ENCODE measurements at places on chromosomes 12 and 14.

DNA sequence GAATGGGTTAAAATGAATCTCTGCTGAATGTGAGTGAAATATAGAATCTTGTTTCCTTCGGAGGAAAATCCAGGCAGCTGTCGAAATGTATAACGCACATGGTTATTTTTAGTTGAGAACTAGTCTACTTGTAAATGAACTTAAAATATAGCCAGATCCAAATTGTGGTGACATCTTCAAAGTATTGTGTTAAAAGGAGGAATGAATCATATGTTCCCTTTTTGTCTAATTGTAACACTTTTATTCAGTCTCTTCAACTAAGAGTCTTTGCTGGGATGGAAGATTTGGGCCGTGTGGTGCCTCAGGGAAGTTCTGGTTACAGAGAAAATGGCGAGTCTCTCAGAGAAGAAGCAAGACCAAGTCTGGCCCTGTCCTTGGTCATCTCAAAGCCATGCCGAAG lies 82.5 kb downstream of the SLC4A8 start:
- no peak for DNase-seq

GRCh38 chr12:6548556-6548955 lies 7.3 kb downstream of the IFFO1 start:
- DNase-seq = no peak

DNA sequence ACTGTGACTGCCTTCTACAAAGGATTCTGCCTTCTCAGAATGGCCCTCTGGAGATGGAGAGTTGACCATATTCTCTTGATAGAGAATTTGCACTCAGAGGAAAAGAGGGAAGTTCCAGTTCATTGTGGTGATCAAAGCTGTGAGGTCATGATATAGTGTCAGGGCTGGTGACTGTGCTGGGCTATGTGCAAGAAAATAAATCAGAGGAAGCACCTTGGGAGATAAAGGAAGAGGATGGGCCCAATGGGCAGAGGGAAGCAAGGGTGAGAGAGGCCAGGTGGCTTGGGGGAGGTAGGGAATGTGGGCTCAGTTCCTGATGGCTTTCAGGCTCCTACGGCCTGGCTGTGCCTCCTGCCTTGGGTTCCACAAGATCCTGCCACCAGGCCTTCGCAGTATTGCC lies 145.8 kb downstream of the SLC8A3 start:
- DNase-seq = no peak

DNA sequence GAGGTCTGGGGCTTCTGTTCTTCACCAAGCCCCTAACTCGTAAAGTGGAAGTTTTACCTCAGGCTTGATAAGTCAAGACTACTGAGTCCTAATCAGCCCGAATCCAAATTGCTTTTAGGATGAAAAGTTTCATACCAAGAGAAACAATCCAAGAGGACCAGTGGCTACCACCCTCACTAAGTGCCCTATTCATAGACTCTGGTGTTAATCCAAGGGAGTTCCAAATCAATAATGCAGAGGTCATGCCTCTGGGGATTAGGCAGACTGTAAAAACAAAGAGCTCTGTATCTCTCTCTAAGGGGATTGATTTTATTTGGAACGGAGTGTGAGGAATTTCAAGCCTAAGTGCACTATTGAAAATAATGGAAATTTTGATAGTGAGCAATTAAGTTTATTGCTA lies 76.3 kb upstream of the LMNTD1 start:
- DNase-seq = no peak

GRCh38 chr14:67666750-67667449 lies 7.5 kb downstream of the VTI1B start:
- no peak for DNase-seq

- no peak for DNase-seq
Measured at GRCh38 chr12:132638541-132639408, 20.2 kb downstream of the P2RX2 start.

DNA sequence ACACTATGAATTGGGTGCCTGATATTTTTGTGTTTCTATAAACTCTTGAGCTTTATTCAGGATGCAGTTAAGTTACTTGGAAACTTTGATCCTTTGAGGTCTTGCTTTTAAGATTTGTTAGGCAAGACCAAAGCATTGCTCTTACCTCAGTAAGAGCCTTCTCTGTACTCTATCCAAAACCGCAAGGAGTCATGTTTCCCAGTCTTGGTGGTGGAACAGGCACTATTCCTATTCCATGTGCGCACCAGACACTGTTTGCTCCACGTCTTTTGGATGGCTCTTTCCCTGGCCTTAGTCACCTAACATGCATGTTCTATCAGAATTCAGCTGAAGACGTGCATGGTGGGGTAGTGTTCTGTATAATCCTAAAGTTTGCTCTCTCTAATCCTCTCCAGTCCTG lies 23.5 kb downstream of the CSRP2 start:
- DNase-seq = no peak

DNA sequence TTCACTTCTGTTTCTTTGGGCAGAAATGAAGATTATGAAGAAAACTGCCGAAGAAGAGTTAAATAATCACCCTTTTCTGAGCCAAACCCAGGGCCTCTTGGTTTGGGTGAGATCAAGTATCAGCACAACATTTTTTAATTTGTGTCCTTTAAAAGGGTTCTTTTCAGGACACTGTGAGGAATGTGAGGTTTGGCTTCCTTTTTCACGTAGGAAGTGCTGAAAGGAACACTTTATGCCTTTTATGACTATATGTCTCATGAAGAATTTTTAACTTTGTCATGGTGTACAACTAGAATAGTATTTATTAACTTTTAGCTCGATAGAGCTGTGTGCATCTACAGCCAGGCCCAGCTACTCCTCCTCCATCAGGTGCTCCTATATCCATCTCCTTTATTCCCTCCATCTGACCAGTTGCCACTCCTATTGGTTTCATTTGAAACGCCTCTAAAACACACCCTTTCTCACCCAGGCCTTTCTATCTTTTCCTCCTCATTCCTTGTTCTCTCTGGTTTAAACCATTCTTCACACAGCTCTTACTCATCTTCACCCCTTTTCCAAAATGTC lies 103.6 kb upstream of the LRIG3 start:
- DNase-seq = no peak

DNA sequence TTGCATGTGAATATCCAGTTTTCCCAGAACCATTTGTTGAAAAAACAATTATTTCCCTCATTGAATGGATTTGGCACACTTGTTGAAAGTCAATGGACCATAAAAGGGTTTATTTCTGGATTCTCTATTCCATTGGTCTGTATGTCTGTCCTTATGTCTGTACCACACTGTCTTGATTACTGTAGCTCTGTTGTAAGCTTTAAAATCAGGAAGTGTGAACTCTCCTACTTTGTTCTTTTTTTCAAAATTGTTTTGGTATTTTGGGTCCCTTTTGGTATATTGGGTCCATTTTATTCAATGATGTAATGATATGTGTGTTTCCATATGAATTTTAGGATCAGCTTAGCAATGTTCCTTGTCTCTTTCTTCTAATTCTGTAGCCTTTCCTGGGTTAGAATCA lies 64.8 kb downstream of the PPP2R5C start:
- DNase-seq = no peak

- DNase-seq = no peak
Measured at GRCh38 chr12:49565406-49566265, 2.3 kb downstream of the MCRS1 start.

DNA sequence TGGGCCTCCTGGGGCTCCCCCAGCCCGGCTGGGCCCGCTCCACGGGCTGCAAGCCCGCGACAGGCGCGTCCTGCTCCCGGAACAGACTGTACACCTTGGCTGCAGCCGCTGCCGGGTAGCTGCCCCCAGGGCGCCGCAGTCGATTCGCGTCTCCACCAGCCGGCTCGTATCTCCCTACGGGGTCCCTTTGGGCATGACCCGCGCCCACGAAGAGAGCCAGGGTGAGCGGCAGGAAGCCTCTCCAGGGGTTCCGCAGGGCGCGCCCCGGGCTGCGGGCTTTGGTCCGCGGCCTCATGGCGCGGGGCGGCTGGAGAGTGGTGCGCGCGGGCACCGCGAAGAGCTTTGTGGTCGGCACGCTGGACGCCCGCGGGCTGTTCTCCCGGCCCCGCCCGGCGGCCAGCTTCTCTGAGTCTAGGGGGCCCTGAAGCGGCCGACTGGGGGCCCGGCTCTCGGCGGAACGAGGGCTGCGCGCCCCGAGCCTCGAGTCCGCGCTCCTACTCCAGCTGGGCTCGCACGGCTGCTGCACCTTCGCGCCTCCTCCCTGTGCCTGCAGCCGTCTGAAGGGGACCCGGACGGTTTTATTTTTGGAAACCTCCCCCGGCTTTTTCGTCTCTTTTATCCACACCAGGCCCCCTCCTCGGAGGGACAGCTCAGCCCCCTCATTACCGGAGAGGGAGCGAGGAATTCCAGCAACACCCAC lies at the start of gene LTBP2:
LTBP2 (minus strand) TSS at position 588 of the 700 bp plus-strand sequence; CDS start at position 295, 293 bp downstream.
- DNase-seq = no peak

GRCh38 chr12:102172436-102172835 lies 25.2 kb downstream of the PMCH start:
- no peak for DNase-seq

GRCh38 chr12:104485651-104486362 lies 29.1 kb downstream of the CHST11 start:
- DNase-seq = peak; percentile 24

DNA sequence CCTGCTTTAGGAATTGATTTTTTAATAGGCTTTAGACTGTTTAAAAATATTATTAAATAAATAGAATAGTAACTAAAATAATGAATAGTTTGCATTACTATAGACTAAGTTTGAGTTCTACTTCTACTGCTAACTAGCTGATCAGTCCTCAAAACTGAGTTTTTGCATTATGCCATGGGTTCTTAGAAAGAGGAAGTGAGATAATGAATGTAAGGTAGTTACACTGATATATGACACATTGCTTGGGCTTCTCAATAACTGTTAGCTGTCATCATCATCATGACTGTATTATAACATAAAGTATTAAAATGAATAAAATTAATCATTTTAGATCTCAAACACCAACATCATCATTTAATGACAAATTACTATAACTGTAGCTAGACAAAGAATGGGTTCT lies 949.7 kb downstream of the TRHDE start:
- DNase-seq = no peak

GRCh38 chr14:64178814-64179213 lies 115.4 kb downstream of the ESR2 start:
- no peak for DNase-seq

DNA sequence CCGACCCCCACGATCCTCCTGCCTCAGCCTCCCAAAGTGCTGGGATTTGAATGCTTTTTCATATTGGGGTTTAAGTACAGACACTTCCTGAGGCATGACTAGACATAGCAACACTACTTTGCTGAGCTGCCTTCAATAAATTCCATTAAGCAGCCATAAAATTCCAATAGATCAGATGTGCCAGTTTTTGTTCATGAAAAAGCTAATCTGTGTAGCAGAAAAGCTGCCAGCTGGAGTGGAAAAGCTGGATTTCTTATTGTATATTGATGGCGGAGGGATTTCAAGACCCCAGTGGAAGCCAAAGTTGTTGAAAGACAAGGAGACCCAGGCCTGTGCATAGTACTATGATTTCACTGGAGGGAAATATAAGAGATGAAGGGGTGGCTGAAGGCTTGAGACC lies 209.0 kb upstream of the NUDT4 start:
- no peak for DNase-seq

GRCh38 chr14:66293533-66294105 lies 192.6 kb upstream of the CCDC196 start:
- no peak for DNase-seq

GRCh38 chr12:115774148-115774895 lies 503.2 kb downstream of the MED13L start:
- DNase-seq = no peak

GRCh38 chr12:116980083-116980482 lies 69.3 kb downstream of the FBXW8 start:
- DNase-seq = no peak

- no peak for DNase-seq
Measured at GRCh38 chr14:102418169-102418852, 55.6 kb downstream of the TECPR2 start.

GRCh38 chr12:87676731-87677130 lies 352.5 kb downstream of the C12orf50 start:
- no peak for DNase-seq

GRCh38 chr14:96237641-96238040 lies 18.4 kb upstream of the BDKRB1 start:
- no peak for DNase-seq

DNA sequence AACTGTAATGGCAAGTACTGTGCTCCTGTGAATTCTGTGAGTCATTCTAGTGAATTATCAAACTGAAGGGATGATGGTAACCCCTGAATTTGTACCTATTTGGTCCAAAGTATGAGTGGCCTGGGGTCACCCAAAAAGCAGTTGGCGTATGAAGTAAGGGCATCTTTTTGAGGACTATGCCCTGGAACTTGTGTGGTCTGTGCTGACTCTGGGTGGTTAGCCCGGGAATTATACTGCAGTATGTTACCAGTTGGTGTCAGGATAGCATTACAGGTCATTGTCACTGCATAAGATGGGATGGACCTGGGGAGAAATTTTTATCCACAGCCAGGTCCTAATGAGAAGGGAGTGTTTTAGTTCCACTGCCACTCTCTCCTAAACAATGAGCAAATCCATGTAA lies 174.7 kb downstream of the SSPN start:
- no peak for DNase-seq

DNA sequence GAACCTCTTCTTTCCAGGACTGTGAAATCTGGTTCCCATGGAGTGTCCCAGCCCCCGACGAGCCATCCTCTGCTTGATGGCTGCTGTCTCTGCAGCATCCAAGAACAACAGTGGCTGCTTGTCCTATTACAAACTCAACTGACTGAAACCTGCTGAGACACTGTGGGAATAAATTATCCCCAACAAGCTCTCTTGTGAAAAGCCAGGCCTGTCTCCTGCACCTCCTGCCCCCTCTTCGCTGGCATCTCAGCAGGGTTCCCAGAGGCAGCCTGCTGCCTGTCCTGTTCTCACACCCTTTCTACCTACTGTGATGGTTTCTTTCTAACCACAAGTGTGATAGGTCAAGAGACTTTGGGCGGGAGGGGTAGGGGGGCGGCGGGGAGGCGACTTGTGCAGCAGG lies 180.2 kb downstream of the TSPAN9 start:
- DNase-seq = no peak

DNA sequence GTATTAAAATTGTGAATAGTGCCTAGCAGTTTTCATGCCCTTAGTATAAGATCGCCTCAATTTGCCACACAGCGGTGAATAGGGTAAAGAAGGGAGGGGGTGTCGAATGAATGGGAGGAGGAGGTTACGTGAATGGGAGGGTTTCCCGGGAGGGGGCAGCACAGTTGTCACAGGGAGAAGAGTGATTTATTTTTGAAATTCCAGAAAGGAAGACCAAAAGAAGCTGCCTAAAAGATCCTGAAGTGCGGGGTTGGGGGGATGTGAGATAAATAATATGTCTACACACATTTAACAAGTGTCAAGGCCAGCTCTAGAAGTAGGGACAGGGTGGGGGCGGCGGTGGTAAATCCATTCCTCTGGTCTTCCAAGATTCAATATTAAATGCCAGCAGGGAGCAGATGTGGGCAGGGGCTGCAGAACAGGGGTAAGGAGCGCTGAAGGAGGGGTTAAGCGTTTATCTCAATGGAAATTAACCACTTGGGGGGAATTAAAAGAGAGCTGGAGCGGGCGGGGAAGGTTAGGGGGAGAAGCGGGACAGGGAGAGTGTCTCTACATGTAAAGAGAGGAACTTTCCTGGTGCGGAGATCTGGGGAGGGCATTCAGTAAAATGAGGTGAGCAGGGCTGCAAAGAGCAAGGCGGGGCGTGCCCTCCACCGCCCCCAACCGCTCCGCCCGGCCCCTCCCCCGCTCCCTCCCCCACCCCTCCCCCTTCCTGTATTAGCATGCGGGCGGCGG lies 867 bp downstream of the C12orf42 start:
- no peak for DNase-seq

GRCh38 chr12:123948401-123948795 lies 24.2 kb downstream of the CCDC92 start:
- no peak for DNase-seq
